Heart left ventricle (tissue), 16 donors: ENCODE measurements at places on chromosomes 2 and 18. TPM values are rescaled to one million over a fixed set of nuclear protein-coding genes. Genes with fewer than 3 reads are reported as not detected.

The DOK6 gene
- polyA plus RNA-seq, result 0.46 TPM

The NTSR2 gene
- polyA plus RNA-seq, result not detected

The BUB1 gene
- 0.11 TPM for polyA plus RNA-seq

The DSC2 gene
- polyA plus RNA-seq, result 12.5 TPM

The VPS4B gene
- 4.2 TPM for polyA plus RNA-seq

The ADD2 gene
- polyA plus RNA-seq, result 0.55 TPM

The CNRIP1 gene
- polyA plus RNA-seq, result 11.0 TPM

The PAX3 gene
- not detected for polyA plus RNA-seq

The CDKL4 gene
- not detected for polyA plus RNA-seq

The NETO1 gene
- polyA plus RNA-seq, result not detected

The MBD1 gene
- polyA plus RNA-seq, result 22.4 TPM

The MAT2A gene
- 131 TPM for polyA plus RNA-seq

The METTL5 gene
- polyA plus RNA-seq, result 120 TPM

The AKAIN1 gene
- not detected for polyA plus RNA-seq

The TLX2 gene
- polyA plus RNA-seq, result not detected

The ELOA2 gene
- polyA plus RNA-seq, result not detected

The EN1 gene
- not detected for polyA plus RNA-seq

The MOGAT1 gene
- polyA plus RNA-seq, result not detected

The TEX44 gene
- polyA plus RNA-seq, result not detected

The PFN4 gene
- polyA plus RNA-seq, result 2.1 TPM

The LHCGR gene
- not detected for polyA plus RNA-seq
